ENCODE measurements at places on chromosomes 1 and 21.
A peak's percentile ranks its signal among the peaks of the same experiment; 100 is the strongest.

DNA sequence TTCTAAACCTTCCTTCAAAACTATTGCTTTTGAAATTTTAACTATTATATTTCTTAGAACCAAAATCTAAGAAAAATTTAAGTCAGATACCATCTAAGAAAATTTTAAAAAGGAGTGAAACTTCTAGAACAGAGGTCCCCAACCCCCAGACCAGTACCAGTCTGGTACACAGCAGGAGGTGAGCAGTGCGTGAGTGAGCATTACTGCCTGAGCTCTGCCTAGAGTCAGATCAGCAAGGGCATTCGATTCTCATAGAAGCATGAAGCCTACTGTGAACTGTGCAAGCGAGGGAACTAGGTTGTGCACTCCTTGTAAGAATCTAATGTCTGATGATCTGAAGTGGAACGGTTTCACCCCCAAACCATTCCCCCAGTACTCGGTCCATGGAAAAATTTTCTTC, 106.7 kb downstream of the VAV3 start:
- DNase-seq: no peak

GRCh38 chr1:65525266-65526048, 105.0 kb downstream of the LEPR start:
- no peak for DNase-seq

- DNase-seq: no peak
Measured at GRCh38 chr1:41677620-41678019, 193.1 kb upstream of the EDN2 start.

- DNase-seq: no peak
Measured at GRCh38 chr1:115679141-115679611, 37.4 kb downstream of the VANGL1 start.

- DNase-seq: no peak
Measured at GRCh38 chr1:238063454-238063853, 172.7 kb upstream of the ZP4 start.

DNA sequence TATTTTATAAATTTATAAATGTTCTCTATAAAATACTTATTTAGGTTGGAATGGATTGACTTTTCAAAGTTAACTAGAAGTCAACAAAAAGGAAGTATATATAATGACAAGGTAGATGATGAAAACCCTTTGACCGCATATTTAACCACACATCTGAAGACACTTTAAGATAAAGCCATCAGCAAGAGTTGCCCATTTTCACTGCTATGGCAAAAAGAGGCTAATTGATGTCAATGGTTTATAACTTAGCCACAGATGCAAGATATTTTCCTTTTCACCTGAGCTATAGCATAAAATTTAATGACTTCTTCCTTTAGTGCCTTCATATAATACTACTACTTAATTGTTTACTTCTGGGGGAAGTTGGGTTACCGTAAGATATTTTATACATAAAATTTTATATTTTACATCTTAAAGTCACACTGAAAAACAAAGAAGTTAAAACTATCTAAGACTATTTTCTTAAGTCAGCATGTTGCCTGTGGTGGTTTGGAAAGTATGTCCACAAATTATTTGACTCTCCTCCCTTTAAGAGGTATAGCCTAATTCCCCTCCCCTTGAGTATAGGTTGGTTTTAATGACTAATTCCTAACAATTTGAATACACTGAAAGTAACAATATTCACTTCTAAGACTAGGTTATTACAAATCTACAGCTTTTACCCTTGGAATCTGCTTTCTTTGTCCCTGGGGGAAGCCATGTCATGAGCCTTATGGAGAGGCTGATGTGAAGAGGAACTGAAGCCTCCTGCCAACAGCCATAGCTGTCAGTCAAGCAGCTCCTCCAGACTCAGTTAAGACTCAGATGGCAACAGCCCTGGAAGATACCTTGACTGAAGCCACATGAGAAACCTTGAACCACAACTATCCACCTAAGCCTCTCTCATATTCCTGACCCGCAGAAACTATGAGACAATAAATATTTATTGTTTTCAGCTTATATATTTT, 40.3 kb upstream of the LRRC8B start:
- DNase-seq: no peak

- no peak for DNase-seq
Measured at GRCh38 chr1:219066631-219067349, 106.9 kb upstream of the LYPLAL1 start.

DNA sequence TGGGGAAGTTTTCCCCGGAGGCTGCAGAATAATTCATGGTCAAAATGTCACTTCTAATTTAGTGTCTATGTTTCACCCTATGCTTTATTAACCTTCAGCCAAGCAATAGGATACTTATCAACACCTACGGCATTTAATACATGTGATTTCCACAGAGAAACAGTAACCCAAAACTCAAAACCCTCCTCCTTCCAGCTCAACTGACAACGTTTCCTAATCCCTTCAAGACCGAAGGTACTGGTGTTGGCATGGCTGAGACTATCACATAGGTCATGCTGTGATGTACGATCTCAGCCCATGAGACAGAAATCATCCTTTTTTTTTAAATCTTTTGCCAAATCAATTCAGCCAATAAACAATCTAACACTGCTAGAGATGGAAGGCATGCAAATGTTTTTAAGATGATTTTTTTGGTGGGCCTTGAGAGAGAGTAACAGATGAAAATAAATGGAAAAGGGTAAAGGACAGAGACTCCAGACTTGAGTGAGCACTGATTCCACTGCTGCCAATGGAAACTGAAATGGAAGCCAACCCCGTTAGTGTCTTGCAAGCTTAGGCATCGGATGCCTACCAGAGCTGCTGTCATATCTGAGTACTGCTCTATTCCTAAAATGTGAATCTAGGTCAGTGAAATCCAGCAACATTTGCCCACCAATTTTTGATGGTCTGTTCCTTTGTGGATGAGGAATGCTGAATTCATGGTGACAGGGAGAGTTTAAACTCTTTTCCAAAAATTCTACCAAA, 63.4 kb upstream of the BCL10 start:
- DNase-seq: no peak

DNA sequence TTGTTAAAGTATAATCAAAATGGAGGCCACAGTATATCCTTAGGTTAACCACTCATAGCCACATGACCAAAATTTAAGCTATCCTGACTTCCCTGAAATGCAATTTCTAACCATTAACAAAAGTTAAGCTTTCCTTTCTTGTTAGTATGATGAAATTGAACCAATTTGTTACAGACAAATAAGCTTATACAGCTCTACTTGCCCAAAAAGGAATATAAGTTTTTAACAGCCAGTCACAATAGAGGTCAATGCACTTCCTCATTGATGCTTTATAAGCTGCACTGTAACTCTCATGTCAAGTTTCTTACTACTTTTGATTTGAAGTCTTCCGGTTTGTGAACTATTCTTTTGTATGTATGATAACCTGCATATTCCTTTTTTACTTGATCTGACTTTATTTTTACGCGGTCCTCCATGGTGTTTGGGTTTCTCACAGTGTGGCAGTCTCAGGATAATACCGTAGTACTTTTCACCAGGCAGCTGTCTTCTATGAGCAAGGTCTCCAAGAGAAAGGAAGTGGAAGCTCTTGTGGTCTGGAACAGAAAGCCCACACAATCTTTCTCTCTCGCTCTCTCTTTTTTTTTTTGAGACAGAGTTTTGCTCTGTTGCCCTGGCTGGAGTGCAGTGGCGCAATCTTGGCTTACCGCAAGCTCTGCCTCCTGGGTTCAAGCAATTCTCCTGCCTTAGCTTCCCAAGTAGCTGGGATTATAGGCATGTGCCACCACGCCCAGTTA, 331.6 kb downstream of the SRGAP2C start:
- DNase-seq: peak; percentile 7

- no peak for DNase-seq
Measured at GRCh38 chr1:14724678-14725077, 126.2 kb downstream of the KAZN start.

DNA sequence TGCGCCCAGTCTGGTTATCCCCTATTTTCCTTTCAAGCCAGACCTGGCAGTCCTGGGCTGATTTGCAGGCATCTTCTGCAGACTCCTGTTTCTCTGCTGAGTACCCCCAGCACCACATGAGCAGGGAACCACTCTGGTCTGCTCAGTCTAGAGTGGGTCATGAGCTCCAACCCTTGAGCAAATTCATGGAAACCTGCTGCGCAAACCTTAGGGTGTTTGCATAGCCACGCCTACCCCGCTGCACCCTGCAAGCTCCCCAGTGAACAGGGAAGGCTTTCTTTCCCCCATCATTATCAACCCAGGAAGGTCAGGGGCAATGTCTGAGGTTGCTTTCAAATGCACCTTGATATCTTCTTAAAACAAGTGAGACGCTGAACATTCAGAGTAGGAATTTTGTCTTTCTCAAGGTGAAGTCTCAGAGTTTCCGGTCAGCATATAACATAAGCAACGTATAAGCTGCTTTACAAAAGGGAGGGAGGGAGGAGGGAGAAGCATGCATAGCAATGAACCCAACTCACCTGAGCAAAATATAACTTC, 11.1 kb upstream of the KCNE1 start:
- no peak for DNase-seq

- no peak for DNase-seq
Measured at GRCh38 chr1:27856561-27857343, 15.6 kb upstream of the THEMIS2 start.
